ENCODE measurements at places on chromosomes 2 and 18. TPM values are rescaled to one million over a fixed set of nuclear protein-coding genes. Genes with fewer than 3 reads are reported as not detected.

- DNase-seq = no peak
Observed at GRCh38 chr2:128867936-128868636, 549.4 kb upstream of the HS6ST1 start.

GRCh38 chr2:69576880-69577279, 66.7 kb downstream of the AAK1 start:
- DNase-seq = no peak

DNA sequence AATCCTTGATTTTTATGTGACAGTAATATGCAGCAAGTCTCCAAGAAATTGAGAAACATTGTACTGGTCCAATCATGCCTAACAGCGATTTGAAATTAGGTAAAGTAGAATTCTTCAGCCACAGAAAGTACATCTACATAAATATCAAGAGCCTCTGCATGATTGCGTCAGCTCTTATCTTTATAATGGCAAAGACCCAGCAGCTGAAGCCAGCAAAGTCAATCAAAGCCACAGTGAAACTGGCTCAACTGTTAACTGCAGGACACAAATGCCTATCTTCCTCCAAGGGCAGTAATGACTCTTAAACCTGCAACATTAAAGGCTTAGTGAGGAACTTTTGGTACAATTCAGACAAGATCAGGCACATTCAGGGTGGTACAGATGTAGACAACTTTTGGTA, 102.5 kb downstream of the BARD1 start:
- no peak for DNase-seq

DNA sequence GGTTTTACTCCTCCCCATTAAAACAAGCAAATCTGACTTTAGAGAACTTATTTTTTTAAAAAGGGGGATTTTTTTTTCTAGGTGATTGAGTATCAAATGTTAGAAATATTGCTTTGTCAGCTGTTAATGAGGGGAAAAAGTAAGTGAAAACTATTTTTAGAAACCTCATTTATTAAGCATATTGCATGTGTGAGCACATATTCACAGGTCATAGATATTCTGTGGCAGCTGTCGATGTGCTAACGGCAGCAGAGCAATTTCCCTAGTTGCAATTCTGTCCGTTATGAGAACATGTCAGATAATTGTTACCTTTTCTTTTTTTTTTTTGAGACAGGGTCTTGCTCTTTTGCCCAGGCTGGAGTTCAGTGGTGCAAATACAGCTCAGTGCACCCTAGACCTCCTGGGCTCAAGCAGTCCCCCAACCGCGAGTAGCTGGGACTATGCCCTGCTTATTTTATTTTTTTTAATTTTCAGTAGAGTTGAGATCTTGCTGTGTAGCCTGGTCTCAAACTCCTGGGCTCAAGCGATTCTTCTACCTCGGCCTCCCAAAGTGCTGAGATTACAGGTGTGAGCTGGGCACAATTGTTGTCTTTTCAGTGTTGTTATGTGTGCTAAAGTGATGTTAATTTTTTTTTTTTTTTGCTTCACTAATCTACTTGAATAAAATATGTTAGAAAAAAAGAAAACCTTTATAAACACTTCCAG, 69.8 kb downstream of the MTA3 start:
- no peak for DNase-seq

The CAVIN2 gene
- 3.2 TPM for total RNA-seq

Data from G401 (cell line).